Aortic smooth muscle cell (primary cell): ENCODE measurements at places on chromosomes 6 and 20. TPM values are rescaled to one million over a fixed set of nuclear protein-coding genes. Genes with fewer than 3 reads are reported as not detected.

Gene CYP21A2
- under 0.01 and 0.62 TPM in 2 replicates for total RNA-seq

Gene C20orf204
- total RNA-seq, result 0.75 and 1.1 TPM in 2 replicates

Gene SLC32A1
- not detected in 2 replicates for total RNA-seq

Gene NRSN1
- not detected in 2 replicates for total RNA-seq

Gene CNR1
- 0.50 and 1.3 TPM in 2 replicates for total RNA-seq

Gene ZNF391
- 0.13 and 0.56 TPM in 2 replicates for total RNA-seq

Gene KHDRBS2
- not detected in 2 replicates for total RNA-seq

Gene MOG
- total RNA-seq, result not detected in 2 replicates

Gene NPEPL1
- 21.0 and 21.8 TPM in 2 replicates for total RNA-seq
